ENCODE measurements at places on chromosomes 2 and 18. TPM values are rescaled to one million over a fixed set of nuclear protein-coding genes. Genes with fewer than 3 reads are reported as not detected.

ABCG8 gene
- total RNA-seq: not detected

SIX2 gene
- 11.9 TPM for total RNA-seq

CPLX4 gene
- total RNA-seq: not detected

IL1F10 gene
- total RNA-seq: not detected

MAP3K19 gene
- not detected for total RNA-seq

ALKAL2 gene
- total RNA-seq: not detected

UGT1A8 gene
- total RNA-seq: 0.17 TPM

SPC25 gene
- 20.7 TPM for total RNA-seq

FRZB gene
- 0.15 TPM for total RNA-seq

CD28 gene
- total RNA-seq: not detected

LPIN1 gene
- total RNA-seq: 43.1 TPM

Measured in PC-9 (cell line).